ENCODE measurements at places on chromosomes 2 and 18. TPM values are rescaled to one million over a fixed set of nuclear protein-coding genes. Genes with fewer than 3 reads are reported as not detected.

DNA sequence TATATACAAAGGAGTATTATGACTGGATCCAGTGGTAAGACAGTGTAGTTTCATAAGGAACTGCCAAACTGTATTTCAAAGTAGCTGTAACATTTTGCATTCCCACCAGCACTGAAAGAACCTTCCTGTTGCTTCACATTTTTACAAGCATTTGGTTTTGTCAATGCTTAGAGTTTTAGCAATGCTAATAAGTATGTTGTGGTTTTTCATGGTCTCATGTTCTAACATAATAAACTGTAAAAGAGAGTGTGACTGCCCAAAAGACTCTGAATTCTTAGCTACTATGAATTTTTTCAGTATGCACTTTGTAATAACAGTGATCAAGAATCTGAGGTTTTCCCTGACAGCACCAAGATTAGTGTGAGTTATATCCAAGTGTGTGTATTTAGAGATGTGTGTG, 604.2 kb downstream of the XIRP2 start:
- no peak for DNase-seq

DNA sequence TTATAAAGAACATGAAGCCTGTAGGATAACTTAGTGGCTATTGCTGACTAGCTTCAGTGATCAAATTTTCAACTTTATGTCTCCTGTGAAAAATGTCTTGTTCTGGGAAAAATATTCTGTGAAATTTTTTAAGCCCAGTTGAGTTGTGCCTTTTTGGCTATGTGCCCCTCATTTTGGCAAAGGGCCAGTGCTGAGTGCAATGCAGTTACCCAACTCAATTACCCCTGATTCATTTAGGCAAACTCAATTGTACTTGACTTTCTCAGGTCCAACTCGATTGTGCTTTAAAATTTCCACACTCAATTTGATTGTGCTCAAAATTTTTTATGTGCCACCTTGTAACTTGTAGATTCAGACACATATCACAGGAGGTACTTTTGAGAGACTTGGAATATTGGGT, 548.8 kb upstream of the NRP2 start:
- DNase-seq, result peak; percentile 2

The LIMS2 gene
- not detected for total RNA-seq

DNA sequence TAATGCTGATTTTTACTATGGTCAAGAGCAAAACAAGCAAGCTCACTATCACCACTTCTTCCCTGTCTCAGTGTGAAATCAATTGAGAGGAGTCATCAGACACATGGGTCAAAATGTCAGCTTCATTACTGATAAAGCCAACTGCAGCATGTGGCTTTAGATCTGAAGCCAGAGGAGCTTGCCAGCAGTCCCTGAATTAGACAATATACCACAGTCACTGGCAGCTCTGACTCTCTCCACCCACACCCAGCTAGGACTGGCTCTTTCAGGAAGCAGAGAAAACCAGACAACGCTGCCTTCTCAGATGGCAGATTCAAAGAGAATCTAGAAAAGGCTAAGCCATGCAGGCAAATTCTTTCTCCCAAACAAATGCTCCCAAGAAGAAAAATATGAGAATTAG, 20.0 kb upstream of the ASB18 start:
- no peak for DNase-seq

DNA sequence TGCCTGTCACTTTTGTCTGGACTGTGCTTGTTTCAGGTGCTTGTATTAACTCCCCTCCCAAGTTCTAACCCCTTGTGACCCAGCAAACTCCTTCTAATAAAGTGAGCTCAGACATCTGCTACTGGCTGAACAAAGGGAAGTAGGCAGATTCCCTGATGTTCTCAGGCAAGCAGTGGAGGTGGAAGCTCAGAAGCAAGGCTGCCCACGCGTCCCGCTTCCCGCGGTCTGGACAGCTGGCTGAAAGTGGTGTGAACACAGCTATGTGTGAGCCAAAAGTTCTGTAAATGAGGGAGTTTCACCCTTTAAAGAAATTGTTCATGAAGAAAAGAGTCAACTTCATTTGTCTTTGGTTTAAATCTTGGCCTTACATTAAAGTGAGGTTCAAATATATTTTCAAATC, 40.0 kb downstream of the NAPG start:
- DNase-seq, result no peak

The ERICH2 gene
- not detected for total RNA-seq

- DNase-seq, result no peak
Observed at GRCh38 chr2:224781400-224781799, 65.2 kb upstream of the CCDC195 start.

The CRACDL gene
- total RNA-seq, result 1.3 TPM

GRCh38 chr2:49719241-49719640, 564.9 kb upstream of the FSHR start:
- DNase-seq, result no peak

GRCh38 chr18:34773961-34774766, 64.1 kb downstream of the DTNA start:
- peak; percentile 57 for DNase-seq

GRCh38 chr2:217993817-217994463, 8.9 kb downstream of the TNS1 start:
- peak; percentile 61 for DNase-seq

The SNORC gene
- total RNA-seq, result 0.30 TPM

- DNase-seq, result no peak
Observed at GRCh38 chr18:73895701-73896100, 251.9 kb downstream of the FBXO15 start.
